Kidney tubule cell (primary cell): ENCODE measurements at places on chromosomes 5 and 9.
A peak's percentile ranks its signal among the peaks of the same experiment; 100 is the strongest.

GRCh38 chr9:126149661-126150060 is 177.0 kb upstream of the MVB12B start:
- no peak for DNase-seq

- DNase-seq: peak; percentile 80
These were observed at the start of gene PKD2L2 for GRCh38 chr5:137888863-137889759. Gene PKD2L2, plus strand, starts transcription at chr5:137889457. Its CDS starts 35 bp downstream, at chr5:137889492.

- no peak for DNase-seq
These were observed 4.2 kb downstream of the SARDH start for GRCh38 chr9:133733796-133734533.

- no peak for DNase-seq
These were observed 481.3 kb downstream of the GADD45G start for GRCh38 chr9:90086101-90086511.

- DNase-seq: no peak
These were observed 11.6 kb downstream of the NAIF1 start for GRCh38 chr9:128055344-128056040.

GRCh38 chr5:107533910-107534876 is 136.5 kb downstream of the EFNA5 start:
- DNase-seq: no peak

DNA sequence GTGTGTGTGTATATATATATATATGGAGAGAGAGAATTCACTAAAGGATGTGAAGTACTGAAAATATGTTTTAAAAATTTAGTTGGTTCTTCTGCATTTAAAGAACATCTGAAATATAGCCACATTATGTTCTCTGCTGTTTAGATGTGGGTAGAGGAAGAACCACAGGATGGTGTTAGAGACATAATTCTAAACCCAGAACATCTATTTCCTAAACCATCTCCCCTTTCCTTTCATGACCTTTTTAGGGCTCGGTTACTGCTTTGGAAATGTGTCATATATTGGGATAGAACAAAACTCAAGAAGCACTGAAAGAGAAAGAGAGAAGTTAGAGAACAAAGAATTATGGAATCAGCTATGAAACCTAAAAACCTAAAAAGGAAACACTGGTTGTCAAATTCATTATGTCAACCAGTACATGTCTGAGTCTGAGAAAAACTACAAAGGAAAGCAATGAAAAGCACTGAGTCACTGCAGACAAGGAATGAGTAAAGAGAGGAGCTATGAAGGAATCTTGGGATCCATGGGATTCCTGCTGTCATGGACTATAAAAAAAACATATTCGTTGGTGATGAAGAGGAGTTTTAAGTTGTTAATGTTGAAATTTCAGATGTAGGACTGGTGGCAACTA is 28.4 kb downstream of the SLC12A2 start:
- peak; percentile 62 for DNase-seq
